Progenitor cell of endocrine pancreas (in vitro differentiated cells): ENCODE measurements at places on chromosomes 3 and 15.

DNA sequence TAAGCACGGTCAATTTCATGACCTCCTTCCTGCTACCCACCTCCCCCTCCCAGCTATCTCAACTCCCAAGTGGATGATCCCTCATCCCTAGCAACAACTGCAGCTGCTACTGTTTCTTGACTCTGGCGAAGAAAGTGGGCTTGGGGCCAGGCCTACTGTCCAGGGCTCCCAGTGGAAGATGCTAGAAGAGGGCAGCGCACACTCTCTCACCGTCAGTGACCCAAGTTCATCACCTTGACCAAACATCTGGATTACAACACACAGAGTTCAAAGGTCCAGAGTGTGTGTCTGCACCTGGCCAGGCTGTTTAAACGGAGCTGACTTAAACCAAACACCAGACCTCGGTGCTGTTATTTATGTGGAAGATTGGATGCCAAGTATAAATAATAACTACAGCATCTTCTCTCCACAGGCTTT, 385.6 kb downstream of the SHQ1 start:
- no peak overlapping the region for H3K27ac ChIP-seq
- no peak overlapping the region for H3K4me3 ChIP-seq
- no peaks in the 10 kb centered on the region for H3K36me3 ChIP-seq
- H3K27me3 ChIP-seq = peaks cover 13% of the 10 kb centered on the region
- DNase-seq = no peak
- H3K4me1 ChIP-seq = peaks cover 17% of the 10 kb centered on the region

- H3K36me3 ChIP-seq = no peaks in the 10 kb centered on the region
- no peak overlapping the region for H3K27ac ChIP-seq
- no peak overlapping the region for H3K4me3 ChIP-seq
- no peak for DNase-seq
- H3K4me1 ChIP-seq = no peaks in the 10 kb centered on the region
Measured at GRCh38 chr3:109047366-109047765, 70.6 kb downstream of the MORC1 start.

GRCh38 chr3:189787632-189788031, 156.4 kb downstream of the TP63 start:
- no peak overlapping the region for H3K27ac ChIP-seq
- DNase-seq = no peak
- peaks cover 11% of the 10 kb centered on the region for H3K27me3 ChIP-seq
- no peak overlapping the region for H3K4me3 ChIP-seq
- H3K36me3 ChIP-seq = no peaks in the 10 kb centered on the region

GRCh38 chr3:30344288-30344687, 262.1 kb upstream of the TGFBR2 start:
- no peak for DNase-seq
- H3K4me3 ChIP-seq = no peak overlapping the region
- H3K27me3 ChIP-seq = no peaks in the 10 kb centered on the region
- H3K4me1 ChIP-seq = peaks cover 6% of the 10 kb centered on the region
- H3K27ac ChIP-seq = no peak overlapping the region
- no peaks in the 10 kb centered on the region for H3K36me3 ChIP-seq

DNA sequence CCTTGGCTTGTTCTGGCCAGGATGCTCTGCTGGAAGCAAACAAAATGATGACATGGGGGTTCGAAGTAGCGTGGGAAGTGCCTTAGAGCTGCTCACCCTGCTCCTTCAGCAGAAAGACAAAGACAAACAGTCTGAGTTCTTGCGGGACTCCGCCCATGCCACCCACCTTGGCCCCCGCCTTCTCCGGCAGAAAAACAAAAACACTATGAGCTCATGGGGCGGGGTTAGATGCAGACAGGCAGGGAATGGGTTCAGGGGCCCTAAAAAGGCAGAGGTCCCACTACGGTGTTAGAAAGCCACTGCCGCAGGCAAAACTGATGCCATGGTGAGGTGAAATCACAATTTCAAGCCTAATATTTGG, 9.7 kb upstream of the NCKIPSD start:
- no peaks in the 10 kb centered on the region for H3K27me3 ChIP-seq
- H3K36me3 ChIP-seq = peaks cover 32% of the 10 kb centered on the region

DNA sequence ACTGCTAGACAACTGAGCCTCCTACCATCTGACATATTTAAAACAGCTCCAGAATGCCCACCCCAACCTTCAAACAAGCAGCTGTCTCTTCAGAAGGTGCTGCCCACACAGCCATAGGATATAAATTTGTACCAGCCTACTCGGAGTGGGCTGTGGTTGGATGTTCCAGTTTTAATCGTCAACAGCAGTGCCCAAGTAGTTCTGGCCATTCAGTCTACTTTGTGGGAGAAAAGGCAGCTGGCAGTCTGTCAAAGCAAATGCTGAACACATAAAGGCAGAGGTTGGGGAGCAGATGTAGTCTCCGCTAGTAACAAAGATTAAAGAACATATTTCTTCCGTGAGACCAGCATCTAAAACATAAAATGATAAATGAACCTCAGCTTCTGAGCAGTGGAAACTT, 15.9 kb upstream of the ERC2 start:
- H3K4me1 ChIP-seq = no peaks in the 10 kb centered on the region
- H3K27ac ChIP-seq = no peak overlapping the region
- no peak for DNase-seq
- peaks cover 7% of the 10 kb centered on the region for H3K27me3 ChIP-seq

- peaks cover 4% of the 10 kb centered on the region for H3K27me3 ChIP-seq
- DNase-seq = no peak
- H3K4me1 ChIP-seq = no peaks in the 10 kb centered on the region
- no peak overlapping the region for H3K27ac ChIP-seq
- no peak overlapping the region for H3K4me3 ChIP-seq
- H3K36me3 ChIP-seq = peaks cover 12% of the 10 kb centered on the region
Measured at GRCh38 chr15:78550815-78551214, 10.6 kb downstream of the PSMA4 start.

DNA sequence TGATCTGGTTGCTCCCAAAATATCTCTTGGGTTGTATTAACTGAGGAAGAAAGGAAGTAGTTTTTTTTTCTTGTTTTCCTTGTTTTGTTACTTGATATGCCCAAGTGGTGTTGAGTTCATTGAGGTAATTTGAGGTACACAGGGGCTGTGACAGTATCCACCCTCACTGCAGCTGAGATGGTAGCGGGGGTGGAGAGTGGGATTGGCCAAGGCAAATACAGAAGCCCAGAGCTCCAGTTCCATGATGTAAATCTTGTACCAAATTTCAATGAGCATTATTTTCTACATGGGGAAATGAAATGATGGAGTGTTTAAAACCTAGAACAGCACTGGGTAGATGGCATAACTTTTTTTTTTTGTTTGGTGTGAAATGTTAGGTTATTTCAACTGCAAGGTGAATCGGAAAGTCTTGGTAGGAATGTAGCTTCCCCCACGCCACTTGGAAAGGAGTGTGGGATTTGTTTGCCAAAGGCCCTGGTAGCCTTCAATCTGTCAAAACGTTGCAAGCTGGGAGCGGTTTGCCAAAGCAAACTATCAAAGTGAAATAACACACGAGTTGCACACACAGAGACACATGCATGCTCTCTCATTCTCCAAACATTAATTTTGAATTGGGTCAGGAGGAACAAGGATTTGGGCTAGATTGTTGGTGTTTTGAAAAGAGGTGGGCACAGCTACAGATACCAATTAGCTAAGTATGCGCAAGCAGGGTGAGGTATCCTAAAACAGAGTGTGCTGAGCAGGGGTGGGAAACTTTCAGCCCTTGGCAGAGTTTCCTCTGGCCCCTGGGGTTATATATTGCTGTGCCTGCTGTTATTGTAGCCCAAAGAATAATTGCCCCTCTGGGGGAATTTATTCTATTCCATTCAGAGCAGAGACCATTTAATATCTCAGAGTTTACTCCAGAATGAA, 34.6 kb downstream of the THSD4 start:
- H3K4me1 ChIP-seq = peaks cover 12% of the 10 kb centered on the region
- H3K27ac ChIP-seq = no peak overlapping the region
- peaks cover 41% of the 10 kb centered on the region for H3K27me3 ChIP-seq
- no peaks in the 10 kb centered on the region for H3K36me3 ChIP-seq
